ENCODE measurements at places on chromosomes 12 and 14.
A peak's percentile ranks its signal among the peaks of the same experiment; 100 is the strongest.

GRCh38 chr12:99261256-99261655, 386.3 kb upstream of the GARIN6 start:
- no peak for DNase-seq

DNA sequence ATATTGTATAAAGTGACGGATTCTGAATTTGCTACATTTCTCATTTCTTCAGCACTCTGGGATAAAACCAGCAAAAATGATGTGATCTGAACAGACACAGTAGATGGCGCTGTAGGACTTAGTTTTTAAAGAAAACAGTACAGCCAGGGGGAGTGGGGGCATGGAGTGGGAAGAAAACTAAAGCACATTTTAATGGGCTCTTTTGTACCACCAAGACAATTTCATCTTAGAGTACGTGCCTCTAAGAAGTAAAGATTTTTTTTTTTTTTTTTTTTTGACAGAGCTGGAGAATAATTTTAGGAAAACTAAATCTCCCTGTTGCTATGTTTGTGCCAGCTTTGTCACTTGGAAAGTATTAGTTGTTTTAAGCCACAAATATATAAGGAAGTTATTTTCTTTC, 124.4 kb downstream of the RAD51B start:
- peak; percentile 49 for DNase-seq

GRCh38 chr14:68784226-68784910, 8.5 kb downstream of the ZFP36L1 start:
- DNase-seq, result no peak

DNA sequence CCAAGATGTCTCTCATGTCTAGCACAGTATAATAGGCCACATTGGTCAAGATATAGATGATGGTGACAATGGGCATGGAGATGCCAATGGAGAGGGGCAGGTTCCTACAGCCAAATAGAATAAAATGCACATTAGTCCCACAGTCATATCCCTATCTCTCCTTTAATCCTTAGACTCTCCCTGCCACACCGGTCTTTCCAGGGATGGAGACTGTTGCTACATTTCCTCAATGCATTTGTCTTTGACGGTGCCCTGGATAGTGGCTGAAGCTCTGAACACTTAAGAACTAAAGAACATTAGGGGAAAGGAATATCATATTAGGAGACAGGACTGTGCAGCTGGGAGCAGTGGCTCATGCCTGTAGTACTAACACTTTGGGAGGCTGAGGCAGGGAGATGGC, 9.7 kb downstream of the OXA1L start:
- DNase-seq, result no peak

DNA sequence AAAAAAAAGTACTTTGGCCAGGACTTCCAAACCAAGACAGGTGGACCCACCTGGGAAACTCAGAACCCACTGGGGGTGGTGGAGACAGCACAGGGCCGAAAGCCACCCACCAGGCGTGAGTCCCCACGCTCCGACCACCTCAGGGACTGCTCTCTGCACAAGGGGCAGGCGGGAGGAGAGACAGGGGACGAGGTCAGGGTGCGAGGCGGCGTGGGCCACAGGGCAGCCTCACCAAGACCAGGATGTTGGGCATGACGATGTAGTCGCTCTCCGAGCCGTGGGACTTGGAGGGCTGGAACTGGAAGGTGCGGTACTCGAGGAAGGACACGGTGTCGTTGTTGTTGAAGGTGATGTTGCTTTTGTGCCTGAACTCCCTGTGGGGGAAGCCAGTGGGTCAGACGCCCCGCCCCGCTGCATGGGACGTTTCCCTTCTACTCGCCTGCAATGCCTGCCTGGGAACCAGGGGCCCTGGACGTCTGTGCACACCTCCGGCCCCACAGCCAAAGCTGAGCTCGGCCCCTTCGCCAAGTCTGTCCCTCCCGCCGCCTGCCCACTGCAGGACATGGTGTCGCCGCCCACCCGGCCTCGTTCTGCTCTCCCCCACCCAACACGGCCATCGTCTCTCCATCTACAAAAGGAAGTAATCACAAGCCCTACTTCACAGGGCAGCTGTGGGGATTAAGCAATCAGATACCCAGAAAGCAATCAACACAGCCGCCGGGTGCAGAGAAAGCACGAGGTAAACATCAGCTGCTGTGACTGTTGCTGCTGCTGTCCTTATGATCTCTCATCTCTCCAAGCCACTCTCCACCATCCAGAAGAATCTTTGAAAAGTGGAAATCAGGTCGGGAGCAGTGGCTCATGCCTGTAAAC, 48.7 kb downstream of the SCARB1 start:
- DNase-seq, result no peak

DNA sequence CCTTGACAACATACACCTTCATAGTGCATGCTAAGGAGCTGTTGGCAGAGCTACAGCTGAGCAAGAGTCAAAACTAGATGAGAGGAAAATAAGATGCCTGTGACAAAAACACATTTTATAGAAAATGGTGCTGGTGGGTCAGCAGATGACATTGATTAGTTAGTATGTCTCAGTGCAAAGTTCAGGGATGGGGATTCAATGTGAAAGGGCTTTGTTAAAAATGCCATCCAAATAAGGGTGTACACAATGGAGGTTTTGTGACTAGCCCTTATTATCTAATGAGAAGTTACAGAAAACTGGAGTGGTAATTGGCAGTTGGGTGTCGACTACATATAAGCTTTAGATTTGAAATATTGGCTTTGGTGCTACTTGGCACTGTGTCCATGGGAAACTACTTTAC, 169.0 kb downstream of the MON2 start:
- no peak for DNase-seq

- no peak for DNase-seq
Observed at GRCh38 chr14:99732436-99733210, 48.5 kb downstream of the CYP46A1 start.

DNA sequence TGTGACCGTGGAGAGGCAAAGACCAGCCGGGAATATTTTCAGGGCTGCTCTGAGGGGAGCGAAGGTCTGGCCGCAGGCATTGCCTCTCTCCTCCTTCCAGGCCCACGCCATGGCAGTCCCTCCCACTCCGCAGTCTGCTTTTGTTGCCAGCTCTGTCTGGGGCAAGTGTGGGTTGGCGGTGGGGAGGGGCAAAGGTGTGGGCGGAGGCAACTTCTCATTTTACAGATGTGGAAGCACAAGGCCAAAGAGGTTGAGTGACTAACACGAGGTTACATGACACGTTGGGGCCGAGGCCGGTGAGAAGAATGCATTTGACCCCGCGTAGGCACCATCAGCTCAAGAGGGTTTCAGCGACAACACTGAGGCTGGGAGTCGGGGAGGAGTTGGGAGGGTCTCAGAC, 6.1 kb upstream of the FAIM2 start:
- no peak for DNase-seq

DNA sequence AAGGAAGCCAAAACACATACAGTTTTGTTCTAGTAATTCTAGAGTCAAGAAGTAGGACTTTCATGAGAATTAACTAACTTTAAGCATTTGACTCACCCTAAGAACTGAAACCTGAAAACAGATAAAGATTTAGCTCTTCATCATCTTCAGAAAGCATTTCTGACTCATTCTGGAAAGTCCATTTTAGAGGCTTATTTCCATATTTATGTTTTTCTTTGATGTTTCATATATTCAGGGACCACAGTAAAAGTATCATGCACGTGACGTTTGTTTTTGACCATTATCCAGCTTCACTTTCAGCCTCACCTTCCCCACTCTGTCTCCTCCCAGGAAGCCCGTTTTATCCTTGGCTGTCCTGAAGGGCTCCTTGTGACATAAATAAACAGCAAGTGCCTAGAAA, 79.2 kb downstream of the MDGA2 start:
- DNase-seq, result no peak

DNA sequence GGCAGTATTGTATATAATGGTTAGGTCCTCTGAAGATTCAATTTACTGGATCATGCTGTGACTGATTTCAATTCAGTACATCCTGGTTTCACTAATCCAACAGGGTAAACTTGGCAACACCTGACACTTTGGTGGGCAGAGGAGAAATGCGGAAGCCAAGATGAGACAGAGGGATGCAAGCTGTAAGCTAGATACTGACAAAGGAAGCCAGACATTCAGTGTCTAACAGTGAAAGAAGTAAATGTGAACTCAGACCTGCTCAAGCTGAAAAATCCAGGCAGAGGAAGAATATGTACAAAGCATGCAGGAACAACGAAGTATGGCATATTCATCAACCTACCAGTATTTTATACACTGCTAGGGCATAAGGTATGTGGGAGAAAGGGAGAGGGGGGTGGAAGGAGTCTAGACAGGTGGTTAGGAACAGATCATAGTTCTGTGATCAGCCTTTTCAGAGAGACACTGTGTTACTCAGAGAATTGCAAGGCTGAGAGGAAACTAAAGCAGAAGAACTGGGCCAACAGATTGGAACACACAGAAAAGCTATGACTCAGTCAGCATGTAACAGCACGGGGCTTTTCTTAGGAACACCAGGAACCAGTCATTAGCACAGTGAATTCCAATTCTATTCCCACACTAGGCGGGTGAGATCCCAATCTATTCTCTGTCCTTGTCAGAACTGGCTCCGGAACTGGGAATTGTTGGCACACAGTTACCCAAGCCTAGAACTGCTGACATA, 40.3 kb downstream of the NELL2 start:
- no peak for DNase-seq

DNA sequence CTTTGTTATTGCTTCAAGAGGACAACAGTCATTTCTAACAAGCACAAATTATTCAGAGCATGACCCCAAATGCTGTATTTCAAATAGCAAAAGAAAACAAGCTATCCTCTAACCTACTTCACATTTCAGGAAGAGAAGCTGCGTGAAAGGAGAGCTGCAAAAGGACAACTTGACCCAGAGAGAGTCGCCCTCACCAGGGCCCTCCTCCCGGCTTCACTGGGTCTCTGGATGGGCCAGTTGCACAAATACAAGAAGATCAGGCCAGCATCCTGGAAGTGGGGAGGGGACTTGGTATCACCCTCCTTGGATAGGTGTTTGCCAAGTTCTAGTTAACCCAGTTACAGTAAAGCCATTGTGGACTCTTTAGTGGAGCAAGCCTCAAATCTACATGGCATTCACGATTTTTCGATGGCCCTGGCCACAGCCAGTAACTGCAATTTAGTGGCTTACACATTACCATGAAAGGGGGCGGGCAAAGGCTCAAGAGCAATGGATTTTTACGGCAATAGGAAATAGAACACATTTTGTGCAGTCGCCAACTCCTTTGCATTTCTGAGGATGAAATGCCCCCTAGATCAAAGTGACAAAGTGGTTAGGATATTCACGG, 166.9 kb upstream of the DIO2 start:
- DNase-seq, result no peak

DNA sequence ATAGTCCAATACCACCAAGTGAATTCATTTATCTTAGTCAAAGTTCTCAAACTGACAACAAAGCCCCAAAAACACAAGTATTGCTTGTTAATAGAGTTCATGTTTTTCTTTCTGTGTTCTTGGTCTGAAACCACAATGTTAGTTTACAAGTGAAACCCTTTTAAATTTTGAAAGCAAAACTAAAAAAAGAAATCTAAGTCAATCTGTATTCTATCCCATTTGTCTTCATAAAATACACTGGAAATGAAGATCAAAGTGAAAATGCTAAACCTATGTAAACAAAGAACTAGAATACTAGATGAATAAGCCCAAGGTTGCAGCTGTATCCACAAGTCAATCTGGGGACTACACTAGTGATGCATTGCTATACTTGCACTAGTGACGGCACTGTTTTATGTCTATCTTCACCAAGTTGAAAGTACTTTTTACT, 10.4 kb downstream of the MAP4K5 start:
- DNase-seq, result no peak

Measured in SW 1271 (cell line).